G401 (cell line): ENCODE measurements at places on chromosomes 11 and 22. TPM values are rescaled to one million over a fixed set of nuclear protein-coding genes. Genes with fewer than 3 reads are reported as not detected.

- no peak for DNase-seq
Observed at GRCh38 chr11:81658722-81659121, 1074.9 kb downstream of the FAM181B start.

DNA sequence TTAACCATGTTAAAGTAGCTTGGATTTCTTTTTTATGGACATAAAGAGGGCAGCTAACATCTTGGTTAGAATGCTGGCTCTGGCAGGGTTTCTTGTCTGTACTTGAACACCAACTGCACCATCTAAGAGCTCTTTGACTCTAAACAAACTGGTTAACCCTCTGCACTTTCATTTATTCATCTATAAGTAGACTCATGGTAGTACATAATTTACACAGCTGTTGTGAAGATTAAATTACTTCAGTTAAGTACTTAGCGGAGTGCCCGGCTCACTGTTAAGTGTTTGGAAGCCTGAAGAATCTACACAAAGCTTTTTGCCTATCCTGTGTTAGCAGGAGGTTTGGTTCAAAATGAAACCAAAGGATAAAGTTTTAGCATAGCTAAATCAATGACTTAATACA lies 846.2 kb upstream of the API5 start:
- no peak for DNase-seq

DNA sequence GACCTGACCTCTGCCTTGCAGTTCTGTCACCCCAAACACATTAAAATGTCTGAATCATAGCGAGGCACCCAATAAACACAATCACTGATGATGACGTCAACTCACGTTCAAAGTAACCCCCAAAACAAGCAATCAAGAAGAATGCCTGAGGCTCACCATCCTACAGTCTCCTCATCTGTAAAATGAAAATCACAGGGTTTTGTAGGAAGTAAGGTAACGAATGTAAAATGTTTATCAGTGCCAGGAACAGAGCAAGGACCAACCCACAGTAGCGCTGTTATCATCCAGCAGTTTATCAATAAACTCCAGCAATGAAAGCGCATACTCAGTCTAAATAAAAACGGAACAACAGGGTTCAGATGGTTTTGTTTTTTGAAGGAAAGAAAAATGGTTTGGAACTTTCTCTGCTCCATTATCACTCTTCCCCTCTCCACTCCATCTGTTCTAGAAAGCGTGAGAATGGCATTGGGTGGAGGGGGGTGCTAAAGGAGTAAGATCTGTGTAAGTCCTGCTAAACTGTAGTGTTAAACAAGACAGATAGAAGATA lies 110.5 kb downstream of the MICAL3 start:
- DNase-seq = no peak

The WT1 gene
- total RNA-seq = not detected in 2 replicates

DNA sequence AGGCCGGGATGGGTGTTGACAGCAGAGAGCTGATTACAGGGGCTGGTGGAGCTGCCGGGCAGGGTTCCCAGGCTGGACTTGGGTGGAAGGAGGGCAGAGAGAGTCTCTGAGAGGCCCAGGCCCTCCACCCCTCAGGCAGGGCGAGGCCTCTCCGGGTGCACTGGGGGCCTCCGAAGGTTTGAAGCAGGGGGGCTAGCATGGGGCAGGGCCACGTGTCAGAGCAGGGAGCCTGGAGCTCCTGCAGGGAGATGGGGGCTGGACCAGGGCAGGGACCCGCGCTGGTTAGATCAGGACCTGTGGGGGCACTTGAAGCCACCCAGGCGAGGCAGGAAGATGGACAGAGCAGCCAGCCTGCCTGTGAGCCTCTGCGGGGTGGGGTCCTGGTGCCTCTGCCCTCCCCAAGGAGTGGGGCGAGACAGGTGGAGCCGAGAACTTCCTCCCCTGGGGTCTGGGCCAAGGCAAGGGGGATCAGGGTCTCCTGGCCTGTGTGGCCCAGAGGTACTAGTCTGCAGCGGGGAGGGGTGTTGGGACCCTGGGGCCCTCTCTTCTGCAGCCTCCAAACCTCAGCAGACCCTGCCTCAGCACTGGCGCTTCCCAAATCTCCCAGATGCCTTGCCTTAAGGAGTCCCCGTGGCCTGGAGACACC lies 911 bp downstream of the PANX2 start:
- peak; percentile 58 for DNase-seq

The RFPL1 gene
- total RNA-seq = not detected in 2 replicates

- peak; percentile 65 for DNase-seq
Observed at GRCh38 chr11:125995313-125995712, 49.5 kb downstream of the VSIG10L2 start.
